ENCODE measurements at places on chromosomes 3 and 15.

GRCh38 chr3:46141813-46142212, 66.3 kb downstream of the CCR1 start:
- no peak for DNase-seq

DNA sequence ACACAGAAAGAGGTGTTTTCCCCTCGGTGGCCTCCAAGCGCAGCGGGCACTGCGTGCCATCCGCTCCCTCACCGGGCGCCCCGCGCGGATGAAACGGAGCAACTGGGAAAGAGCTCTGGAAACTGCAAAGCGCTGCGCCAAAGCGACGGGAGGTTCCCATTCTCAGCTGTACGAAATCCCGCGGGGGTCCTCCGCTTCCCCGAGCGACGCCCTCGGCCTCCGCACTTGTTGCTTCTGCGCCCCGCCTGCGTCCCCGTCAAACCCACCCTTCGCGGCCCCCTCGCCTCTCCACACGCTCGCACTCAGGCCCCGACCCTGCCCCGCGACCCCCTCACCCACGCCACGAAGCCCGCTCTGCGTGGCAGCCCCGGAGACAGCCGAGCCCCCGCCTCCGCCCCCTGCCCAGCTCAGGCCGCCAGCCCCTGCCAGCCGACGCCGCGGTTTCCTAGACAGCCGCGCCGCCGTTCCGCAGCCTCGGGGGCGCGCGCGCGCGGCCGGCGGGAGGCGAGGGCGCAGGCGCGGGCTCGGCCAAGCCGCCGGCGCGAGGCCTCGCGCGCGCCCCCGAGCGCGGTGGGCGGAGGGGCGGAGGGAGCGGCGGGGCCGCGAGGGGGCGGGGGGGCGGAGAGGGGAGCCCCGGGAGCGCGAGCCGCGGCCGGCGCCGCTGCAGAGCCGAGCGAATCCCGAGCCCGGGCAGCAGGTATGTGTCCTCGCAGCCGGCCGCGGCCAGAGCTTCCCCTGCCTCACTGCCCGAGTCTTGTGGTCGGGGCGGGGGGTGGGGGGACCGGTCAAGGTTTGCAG, at the start of gene TMEM266:
Gene TMEM266, plus strand, starts transcription at position 666 of the 798 bp plus-strand sequence. CDS start 74,279 bp downstream, outside the sequence.
- DNase-seq, result no peak

DNA sequence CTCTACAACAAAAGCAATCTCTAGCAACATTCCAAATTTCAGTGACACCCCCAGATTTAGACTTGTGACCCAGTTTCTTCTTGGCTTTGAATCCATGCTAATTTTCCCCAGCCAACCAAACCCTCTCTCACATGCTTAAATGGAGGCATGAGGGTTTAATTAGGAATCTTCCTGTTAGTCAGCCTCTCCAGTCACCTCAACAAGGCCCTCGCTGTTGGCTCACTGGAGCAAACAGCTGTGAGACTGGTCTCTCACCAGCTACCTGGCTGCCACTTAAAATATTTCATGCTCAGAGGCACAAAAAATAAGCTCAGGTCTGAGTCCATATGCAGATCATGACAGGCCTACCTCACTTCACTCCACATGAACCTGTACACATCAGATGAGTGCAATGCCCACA, 630.4 kb upstream of the ADAMTS9 start:
- DNase-seq, result no peak

- no peak for DNase-seq
Observed at GRCh38 chr3:87546216-87546615, 269.8 kb upstream of the POU1F1 start.

DNA sequence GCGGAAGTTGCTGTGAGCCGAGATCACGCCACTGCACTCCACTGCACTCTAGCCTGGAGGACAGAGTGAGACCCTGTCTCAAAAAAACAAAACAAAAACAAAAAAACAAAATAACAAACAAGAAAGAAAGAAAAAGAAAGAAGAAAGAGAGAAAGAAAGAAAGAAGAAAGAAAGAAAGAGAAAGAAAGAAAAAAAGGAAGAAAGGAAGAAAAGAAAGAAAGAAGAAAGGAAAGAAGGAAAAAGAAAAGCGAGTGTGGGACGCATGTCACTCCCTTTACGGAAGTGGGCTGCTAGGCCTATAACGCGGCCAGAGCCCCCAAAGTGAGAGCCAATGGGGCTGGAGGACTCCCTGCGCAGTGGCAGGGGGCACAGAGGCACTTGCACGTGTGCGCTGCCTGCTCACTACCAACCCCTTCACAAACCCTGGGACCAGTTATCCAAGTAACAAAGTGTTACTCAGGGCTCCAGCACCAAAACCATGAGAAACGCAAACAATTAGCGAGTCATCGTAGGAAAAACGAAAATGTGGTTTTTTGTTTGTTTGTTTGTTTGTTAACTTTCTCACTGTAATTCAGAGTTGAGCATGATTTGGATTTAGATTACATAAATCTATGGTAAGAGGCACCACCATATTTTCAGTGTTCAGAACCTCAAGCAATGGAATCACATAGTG, 40.8 kb upstream of the ATP1B3 start:
- no peak for DNase-seq

GRCh38 chr3:143100451-143100850, 19.1 kb upstream of the CHST2 start:
- no peak for DNase-seq
